ENCODE measurements at places on chromosomes 1 and 21.

DNA sequence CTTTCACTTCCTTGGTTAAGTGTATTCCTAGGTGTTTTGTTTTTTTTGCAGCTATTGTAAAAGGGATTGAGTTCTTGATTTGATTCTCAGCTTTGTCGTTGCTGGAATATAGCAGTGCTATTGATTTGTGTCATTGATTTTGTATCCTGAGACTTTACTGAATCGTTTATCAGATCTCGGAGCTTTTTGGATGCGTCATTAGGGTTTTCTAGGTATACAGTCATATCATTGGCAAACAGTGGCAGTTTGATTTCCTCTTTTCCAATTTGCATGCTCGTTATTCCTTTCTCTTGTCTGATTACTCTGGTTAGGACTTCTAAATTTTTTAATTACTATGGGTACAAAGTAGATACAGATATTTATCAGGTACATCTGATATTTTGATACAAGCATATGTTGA, 75.4 kb downstream of the SLC35A3 start:
- no peak for DNase-seq

GRCh38 chr1:210232511-210233215, at the start of gene SERTAD4:
Gene SERTAD4, plus strand, starts transcription at chr1:210232796. Its CDS starts 5,165 bp downstream, at chr1:210237961.
- no peak for DNase-seq

GRCh38 chr1:41653574-41653973, 169.1 kb upstream of the EDN2 start:
- DNase-seq = no peak

DNA sequence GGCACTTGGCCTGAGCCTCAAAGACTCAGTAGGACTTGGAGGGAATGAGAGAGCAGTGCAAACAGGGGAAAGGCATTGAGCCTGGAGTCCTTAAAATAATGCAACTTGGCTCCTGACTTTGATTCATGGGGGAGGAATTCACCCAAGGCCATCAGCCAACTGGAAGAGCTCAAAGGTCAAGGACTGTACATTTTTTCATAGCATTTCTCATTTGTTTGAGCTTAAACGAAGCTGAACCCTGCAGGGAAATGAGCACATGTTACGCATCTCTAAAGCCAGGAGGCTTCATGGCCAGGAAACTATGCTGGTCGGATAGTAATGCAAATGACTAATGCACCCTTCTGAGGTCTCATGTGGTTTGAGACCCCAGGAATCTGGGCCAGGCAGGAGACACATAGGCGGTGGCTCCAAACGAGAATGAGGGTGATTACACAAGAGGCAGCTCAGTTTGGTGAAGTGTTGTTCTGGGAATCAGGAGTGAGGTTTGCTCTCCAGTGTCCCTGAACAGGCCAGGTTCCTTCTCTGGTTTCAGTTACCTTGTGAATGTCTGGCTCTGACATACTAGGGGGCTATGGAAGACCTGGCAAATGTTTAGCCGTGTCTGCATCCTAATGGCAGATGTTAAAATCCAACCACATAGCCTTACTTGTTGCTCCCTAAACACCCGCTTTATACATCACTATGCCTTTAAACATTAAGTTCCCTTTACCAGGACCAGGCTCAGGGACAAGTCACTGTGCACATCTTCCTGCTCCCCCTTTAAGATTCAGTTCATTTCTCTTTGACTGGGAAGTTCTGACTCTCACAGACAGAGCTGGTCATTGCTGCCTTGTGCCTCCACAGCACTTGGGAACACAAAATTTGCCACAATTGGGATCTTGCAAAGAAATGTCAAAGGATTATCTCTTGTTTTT, 503.9 kb upstream of the USP24 start:
- no peak for DNase-seq

- no peak for DNase-seq
These were observed 252.9 kb upstream of the NR5A2 start for GRCh38 chr1:199774433-199775089.

DNA sequence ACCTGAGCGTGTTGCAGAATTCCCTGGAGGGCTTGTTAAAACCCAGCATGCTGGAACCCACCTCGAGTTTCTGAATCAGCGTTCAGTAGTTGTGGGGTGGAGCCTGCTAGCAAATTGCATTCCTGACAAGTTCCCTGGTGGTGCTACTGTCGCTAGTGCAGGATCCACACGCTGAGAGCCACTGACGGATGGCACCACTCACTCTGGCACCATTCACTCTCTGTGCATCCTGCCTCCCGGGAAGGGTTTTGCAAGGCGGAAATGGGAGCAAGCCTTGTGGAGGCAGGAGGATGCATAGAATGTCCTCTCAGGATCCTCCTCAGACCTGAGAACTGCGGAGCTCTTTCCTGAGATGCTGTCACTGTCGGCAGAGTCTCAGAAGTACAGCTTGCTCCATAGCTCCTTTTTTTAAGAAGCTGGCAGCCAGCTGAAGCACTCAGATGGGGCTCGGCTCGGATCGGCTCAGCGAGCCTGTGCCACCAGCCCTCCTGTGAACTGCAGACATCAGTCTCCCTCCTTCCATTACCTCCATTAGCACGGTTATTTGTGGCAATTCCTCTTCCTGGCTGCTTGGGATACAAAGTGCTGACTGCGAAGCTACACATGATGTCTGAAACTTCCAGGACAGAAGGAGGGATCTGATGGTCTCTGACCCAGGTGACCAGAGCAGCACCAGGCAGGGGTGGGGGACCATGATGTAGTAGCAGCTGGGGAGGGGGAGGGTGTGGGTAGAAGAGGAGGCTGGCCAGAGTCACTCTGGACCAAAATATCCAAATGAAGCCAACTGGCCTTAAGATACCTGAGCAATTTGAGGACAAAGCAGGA, 89.6 kb downstream of the C1orf94 start:
- no peak for DNase-seq

All from central memory CD4-positive, alpha-beta T cell (primary cell).